ENCODE measurements at places on chromosomes 1 and 21.

GRCh38 chr1:215807218-215807617 is 240.1 kb downstream of the KCTD3 start:
- DNase-seq = no peak

- no peak for DNase-seq
Observed at GRCh38 chr21:42508371-42508770, 5.3 kb upstream of the SLC37A1 start.

DNA sequence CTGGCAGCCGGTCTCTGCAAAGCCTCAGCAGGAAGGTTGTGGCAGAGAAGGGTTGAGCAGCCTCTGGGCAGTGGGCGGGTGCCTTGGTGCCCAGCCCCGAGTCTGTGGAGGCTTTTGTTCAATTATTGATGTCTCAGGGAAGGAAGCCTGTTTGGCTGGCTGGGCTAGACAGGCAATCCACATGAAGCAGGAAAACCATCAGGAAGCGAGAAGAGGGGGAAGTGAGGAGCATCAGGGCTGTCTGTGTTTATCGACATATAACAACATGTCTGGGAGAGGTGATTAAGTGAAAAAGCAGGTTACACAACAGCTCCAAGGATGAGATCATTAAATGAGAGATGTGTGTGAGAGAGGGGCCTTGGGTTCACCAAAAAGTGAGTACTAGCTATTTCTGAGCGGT is 105.4 kb downstream of the UBE2U start:
- DNase-seq = no peak

- no peak for DNase-seq
Observed at GRCh38 chr1:27634985-27635367, at the start of gene FGR. Gene FGR (minus strand): TSS chr1:27635185. CDS start chr1:27623916, 11,269 bp downstream.

GRCh38 chr21:17858747-17859146 is 39.6 kb upstream of the C21orf91 start:
- no peak for DNase-seq

DNA sequence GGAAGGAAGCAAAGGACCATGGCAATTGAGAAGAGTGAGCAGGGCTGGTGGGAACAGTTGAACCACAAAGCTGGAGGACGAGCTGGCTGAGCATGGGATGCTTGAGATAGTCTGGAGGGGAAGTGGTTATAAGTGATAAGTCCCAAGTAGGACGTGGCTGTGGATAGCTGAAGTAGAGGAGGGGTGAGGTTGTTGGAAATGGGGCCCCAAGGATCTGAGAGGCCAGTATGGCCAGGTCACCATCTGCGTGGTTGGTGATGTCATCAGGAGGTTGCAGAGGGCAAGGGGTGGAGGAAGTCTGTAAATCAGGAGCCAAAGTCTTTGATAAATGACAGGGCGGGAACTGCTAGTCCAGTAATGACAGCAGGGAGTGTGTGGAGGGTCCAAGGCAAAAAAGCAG is 11.0 kb upstream of the REN start:
- DNase-seq = no peak

DNA sequence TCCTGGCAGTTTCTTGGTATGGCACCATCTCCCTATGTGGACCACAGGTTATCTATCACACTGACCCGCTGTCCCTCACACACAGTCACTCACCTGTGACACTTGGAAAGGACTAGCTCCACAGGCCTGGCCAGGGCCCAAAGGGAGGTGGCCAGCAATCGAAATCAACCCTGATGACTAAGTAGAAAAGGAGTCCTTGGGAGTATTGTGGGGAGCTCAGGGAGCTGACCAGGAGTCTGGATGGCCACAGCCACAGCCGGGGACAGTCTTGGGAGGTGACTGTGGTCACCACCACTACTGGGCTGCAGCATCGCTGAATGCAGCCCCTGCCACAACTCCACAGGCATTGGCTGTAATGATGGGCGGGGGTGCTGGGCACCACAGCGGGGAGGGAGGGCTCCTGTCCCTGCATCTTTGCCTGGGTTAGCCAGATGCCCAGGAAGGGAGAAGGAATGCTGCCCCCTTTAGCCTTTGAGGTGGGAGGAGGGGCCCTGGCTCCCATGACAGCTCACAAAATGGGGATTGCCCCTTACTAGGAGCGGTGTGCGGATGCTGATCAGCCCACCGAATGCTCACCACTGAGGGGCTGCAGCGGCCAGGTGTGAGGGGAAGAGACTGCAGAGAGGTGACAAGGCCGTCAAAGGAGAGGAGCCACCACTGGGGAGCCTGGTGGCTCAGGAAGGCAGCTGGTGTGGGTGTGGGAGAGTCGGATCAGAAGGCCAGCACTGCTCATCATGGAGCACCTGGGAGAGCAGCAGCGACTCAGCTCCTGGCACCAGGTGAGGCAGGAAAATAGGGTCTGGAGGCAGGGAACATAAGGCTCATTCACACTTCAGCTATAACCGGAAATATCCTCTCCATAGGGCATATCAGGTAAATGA is 61.3 kb downstream of the H3-3A start:
- no peak for DNase-seq

GRCh38 chr1:109882288-109883245 is 28.1 kb upstream of the CSF1 start:
- DNase-seq = no peak

- DNase-seq = no peak
Observed at GRCh38 chr1:1270813-1271212, 2.8 kb downstream of the UBE2J2 start.

- no peak for DNase-seq
Observed at GRCh38 chr1:16146279-16147155, 9.4 kb downstream of the EPHA2 start.

- DNase-seq = no peak
Observed at GRCh38 chr1:163427279-163427678, 105.5 kb downstream of the NUF2 start.

GRCh38 chr1:26388791-26389445 is 16.4 kb upstream of the ZNF683 start:
- DNase-seq = no peak

DNA sequence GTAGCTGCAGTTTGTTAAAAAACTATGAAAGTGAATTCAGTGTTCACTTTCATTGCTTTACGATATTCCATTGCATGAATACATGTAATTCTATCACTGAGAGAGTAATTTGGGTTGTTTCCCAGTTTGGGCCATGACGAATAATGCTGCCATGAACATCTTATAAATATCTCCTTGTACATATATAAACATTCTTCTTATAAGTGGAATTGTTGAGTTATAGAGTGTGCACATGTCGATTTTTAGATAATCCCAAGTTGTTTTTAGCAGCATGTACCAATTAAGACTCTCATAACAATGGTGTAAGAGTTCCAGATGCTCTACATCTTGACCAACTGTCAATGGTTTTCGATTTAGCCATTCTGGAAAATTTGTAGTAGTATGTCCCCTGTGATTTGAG is 40.9 kb downstream of the ALG6 start:
- peak; percentile 19 for DNase-seq

- no peak for DNase-seq
Observed at GRCh38 chr1:163056831-163057230, 12.3 kb upstream of the RGS4 start.

DNA sequence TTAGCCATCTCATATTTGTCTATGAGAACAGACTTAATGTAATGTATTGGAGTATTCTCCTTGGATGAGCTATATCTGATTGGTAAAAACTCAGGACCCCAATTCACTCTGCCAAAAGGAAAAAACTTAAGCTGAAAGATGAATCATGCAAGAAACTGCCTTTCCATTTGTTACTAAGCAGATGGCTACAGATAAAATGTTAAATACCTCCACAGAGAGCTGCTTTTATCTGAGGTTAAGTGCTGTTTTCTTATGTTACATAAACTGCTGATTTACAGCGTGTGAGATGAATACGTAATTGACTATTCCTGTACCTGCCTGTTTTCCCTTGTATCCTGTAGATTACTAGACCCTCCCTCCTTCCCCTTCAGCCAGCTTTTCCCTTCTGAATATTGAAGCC is 49.3 kb downstream of the CLCA4 start:
- no peak for DNase-seq

DNA sequence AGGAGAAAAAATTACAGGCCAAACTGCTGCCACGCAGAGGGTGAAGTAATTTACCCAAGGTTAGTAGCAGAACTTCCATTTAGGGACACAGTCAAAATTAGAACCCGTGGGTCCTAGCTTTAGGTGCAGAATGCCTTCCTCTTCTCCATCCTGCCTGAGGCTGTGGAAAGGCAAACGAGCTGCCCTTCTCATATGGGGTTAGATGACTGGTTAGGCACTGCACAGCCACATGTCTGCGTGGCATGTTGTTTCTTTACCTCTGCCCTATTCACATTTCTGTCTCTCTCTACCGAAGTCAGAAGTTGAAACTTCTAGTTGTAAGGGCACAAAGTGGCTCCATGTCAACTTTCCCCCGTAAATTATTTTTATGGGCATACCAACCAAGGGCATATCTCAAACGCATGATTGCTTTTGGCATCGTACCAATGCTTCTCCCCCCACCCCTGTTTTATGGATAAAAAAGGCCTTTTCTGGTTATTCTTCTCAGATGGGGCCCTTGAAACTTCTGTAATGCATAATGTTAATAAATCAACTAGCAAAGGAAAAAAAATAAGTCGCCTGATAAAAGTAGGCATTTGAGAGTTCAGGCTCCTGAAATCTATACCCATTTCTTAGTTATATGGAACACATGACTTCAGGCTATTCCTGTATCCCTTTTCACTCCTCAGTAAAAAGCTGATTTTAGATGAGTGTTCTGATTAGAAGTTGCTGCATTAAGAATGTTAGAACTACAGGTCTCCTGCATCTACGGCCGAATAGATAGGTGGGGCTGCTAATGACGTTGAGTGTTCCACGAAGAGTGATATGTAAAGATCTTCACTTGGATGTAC is 139.6 kb upstream of the NRIP1 start:
- DNase-seq = no peak

- DNase-seq = no peak
Observed at GRCh38 chr1:219897914-219898313, 30.4 kb downstream of the SLC30A10 start.
